Stimulated activated naive CD8-positive, alpha-beta T cell treated with anti-CD3 and anti-CD28 coated beads, Interleukin-15, amount 100 ng/mL, for 72 hours (primary cell): ENCODE measurements at places on chromosomes 2 and 18.

DNA sequence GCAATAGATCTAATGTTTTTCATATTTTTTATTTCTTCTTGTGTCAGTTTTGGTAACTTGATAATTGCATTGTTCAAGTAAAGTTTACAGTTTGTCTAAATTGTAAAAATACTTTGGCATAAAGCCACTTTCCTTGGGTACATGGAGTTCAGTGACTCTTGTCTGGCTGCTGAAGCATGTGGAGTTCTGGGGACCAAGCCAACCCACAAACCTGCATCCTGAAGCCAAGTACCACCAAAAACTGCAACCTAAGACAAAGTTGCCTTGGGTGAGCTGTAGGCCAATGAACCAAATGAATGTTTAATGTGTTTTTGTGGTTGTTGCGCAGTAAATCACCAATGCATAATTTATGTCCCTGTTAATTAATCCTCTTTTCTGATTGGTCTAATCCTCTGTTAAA is 872.6 kb downstream of the BCL11A start:
- no peak for DNase-seq

DNA sequence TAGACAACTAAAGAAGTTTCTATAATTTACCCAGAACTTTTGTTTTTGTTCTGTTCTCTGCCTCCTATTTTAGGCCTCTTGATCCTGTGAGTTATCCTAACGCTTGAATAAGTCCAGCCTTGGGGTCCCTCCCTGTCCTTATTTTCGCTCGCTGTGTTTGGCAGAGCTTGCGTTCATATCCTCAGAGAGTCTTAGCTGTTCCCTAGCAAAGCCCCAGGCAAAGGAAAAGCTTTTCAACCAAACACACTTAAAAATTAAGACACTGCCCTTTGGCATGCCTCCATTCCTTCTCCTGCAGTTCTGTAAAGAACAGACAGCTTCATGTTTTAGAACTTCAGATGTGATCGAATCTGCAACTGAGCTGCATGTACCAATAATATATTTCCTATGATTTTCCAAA is 517.2 kb downstream of the SUCLG1 start:
- DNase-seq: no peak

- no peak for DNase-seq
Observed at GRCh38 chr2:121095257-121096080, 189.5 kb downstream of the TFCP2L1 start.

DNA sequence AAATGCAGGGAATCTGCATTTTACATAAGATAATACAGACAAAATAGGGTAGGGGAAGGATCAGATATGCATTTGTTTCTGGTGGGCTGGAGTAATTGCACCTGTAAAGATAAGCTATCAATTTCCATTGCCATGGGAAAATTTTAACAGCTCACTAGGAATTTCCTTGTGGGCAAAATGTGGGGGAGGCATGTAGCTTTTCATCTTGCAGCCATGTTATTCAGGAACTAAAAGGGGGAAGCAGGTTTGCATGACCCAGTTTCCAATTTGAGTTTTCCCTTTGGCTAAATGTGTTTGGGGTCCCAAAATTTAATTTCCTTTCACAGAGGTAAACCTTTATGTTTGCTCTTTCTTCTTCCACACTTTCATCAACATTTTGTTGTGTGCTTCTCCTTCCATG is 624.4 kb downstream of the NYAP2 start:
- DNase-seq: no peak

GRCh38 chr18:49524349-49524748 is 37.3 kb upstream of the C18orf32 start:
- no peak for DNase-seq

DNA sequence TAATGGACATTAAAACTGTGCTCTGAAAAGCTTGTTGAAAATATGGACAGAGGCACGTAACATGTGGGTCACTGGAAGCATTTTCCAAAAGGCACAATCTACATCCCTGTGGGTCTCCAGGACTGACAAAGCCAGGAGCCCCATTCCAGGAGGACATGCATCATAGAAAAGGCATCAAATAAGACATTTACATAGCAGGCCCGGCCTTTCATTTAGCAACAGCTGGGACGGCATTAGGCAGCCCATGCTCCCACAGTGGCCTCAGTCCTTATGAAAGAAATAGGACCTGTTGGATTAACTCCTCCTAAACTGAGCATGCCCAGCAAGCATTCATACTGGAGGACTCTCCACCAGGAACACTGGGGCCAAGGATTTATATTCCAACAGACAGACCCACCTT is 72.2 kb downstream of the TWIST2 start:
- DNase-seq: no peak

DNA sequence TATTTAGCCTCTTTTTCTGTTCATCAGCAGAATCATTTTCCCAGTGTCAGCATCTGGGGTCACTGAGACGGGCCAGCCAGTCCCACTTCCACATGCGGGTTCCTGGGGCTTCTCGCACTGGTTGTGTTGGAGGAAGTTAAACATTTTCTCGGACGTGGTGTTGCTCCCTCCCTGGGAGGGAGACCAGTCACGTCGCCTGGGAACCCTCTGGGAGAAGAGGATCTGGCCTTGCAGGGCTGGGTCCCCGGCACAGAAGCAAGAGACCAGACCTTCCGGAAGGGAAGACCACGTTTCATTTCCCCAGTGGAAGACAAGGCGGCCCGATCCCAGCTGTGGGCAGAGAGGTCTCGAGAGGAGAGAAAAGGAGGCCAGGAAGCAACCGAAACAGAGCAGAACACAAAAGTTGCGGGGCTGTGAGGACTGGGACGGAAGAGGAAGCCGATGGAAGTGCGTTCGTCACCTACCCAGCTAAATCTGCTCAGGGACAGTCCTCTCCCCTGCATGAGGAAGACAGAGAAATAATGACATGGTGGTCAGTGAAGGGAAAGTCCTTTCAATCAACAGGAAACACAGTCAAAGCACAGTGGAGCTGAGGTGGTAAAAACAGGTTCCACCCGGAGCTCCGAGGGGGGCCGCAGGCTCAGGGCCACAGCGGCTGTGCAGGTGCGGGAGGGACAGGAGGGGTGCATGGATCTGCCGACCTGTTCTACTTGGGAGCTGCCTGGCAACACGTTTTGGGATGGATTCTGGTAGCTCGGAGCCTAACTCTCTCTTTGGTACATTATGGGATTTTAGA is 144.4 kb downstream of the MBP start:
- no peak for DNase-seq

DNA sequence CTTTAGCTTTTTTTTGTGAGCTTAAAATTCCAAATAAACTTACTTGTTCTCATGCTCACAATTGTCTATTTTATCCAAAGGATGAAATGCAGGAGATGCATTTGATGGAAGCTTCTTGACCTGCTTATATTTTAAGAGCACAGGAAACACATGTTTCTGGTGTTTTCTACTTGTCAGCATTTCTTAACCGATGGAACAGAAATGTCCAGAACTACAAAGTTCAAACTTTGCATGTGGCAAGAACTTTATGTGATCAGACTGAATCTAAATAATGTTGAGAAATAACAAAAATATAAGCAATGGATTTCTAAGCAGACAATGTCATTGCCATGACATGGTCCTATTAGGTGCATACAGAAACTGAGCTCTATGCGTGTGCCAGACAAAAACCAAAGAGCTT is 9.9 kb upstream of the CTLA4 start:
- no peak for DNase-seq

DNA sequence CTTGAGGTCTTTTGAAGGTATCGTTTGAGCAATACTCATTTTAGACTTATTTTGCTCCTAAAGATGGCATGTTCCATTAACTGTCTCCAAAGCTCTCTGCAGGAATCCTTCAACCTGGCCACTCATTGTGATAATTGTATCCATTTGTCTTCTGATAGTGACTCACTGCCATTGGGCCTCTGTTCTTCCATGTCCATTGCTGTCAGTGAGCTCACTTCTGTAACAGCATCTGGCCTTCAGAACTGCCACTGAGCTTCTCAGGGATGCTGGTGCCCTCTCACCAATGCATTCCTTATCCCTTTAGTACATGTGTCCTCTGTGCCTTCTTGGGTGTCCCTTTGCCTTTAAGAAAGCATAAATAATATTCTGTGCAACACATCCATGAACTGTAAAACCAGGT is 71.6 kb downstream of the MREG start:
- DNase-seq: no peak

DNA sequence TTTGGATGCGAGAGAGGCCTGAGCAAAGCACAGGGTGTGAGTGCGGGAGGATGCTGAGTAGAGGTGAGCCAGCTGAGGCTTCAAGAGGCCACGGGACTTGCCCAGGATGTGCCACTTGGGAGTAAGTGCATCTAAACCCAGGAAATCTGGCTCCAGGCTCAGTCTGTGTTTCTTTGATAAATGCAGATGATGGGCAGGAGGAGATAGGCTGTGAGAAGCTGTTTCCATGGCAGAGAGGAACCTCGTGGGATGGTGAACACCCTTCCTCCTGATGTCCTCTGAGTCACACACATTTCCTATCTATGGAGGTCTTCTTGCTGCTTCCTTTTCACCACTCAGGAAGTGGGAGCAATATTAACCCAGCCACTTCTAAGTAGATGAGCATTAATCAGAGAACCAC is 38.4 kb upstream of the CELF4 start:
- no peak for DNase-seq

- DNase-seq: no peak
Observed at GRCh38 chr2:151853070-151853758, 25.0 kb upstream of the ARL5A start.

- no peak for DNase-seq
Observed at GRCh38 chr2:192347542-192347941, 152.8 kb upstream of the TMEFF2 start.

GRCh38 chr2:50712569-50712968 is 319.4 kb downstream of the NRXN1 start:
- no peak for DNase-seq

DNA sequence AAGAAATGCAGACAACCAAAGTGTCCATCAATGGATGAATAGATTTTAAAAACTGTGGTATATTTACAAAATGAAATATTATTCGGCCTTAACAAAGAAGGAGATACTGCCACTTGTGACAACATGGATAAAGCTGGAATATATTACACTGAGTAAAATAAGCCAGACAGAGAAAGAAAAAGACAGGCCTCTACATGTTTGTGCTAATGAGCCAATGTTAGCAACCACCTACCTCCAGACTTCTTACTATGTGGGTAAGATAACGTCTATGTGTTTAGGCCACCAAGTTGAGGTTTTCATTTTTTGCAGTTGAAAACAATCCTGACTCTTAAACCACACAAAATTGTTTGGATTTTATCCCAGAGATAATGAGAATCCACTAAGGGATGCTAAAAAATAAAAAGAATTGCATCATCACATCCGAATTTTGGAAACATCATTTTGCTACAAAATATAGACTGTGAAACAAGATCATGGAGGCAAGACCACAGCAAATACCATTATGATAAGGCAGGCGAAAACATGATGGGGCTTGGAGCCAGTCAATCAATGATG is 47.0 kb downstream of the EVA1A start:
- DNase-seq: no peak

DNA sequence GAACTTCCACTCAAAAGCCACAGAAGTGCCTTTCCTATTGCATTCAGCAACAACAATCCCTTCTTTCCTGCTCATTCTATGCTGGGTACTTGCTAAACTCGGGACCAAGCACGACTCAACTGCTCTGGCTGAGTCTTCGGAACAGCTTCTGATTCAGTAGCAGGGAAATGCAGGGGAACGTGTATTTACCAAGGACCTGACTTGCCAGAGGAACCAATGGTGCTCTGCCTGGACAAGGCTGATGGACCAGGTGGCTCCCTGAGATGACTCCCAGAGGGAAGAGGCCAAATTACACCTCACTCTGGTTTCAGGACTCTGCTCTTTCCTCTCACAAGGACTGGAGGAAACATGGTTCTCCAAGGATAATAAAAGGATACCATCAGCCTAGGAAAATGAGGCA is 12.2 kb downstream of the CXCR2 start:
- DNase-seq: no peak

DNA sequence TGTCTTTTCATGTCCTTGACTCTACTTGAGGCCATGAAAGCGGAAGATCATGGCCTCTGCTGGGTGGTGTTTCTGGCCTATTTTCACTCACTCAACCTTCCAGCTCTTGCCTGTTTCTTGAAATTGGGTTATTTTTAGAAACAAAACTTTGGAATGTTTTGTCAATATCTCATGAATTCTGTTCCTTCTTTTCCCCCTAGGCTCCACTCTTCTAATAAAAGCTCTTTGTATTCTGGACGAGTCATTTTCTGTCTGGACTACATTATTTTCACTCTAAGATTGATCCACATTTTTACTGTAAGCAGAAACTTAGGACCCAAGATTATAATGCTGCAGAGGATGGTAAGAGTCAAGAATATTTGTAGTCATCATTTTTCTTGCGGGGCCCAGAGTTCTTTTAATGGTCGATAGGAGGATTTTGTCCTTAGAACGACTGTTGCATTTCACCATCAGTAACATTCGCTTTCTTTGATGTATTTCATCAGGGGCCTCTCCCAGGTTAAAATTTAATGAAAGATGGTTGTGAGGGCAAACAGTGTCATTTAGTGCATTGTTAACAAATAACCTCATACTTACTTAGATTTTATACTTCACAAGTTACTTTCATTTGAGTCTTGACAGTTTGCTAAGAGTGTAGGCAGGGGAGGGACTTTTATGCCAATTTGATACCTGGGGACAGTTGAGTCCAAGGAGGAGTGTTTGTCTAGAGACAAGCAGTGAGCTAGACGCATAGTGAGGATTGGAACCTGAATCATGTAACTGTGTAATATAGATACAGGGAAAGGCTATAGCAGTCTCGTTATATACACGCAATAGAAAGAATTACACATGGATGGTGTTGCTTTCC is 64.6 kb downstream of the TRPM8 start:
- no peak for DNase-seq

GRCh38 chr18:31801078-31801477 is 40.4 kb upstream of the SLC25A52 start:
- DNase-seq: no peak
